ENCODE measurements at places on chromosomes 4 and X.

DNA sequence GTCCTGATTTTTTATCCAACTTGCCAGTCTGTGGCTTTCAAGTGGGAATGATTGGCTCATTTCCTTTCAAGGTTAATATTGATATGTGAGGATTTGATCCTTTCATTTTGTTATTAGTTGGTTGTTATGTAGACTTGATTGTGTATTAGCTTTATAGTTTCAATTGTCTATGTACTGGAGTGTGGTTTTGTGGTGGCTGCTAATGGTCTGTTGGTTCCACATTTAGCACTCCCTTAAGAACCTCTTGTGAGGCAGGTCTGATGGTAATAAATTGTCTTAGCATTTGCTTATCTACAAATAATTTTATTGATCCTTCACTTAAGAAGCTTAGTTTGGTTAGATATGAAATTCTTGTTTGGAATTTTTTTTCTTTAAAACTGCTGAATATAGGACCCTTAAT lies 190.6 kb downstream of the CPXCR1 start:
- no peak for DNase-seq

DNA sequence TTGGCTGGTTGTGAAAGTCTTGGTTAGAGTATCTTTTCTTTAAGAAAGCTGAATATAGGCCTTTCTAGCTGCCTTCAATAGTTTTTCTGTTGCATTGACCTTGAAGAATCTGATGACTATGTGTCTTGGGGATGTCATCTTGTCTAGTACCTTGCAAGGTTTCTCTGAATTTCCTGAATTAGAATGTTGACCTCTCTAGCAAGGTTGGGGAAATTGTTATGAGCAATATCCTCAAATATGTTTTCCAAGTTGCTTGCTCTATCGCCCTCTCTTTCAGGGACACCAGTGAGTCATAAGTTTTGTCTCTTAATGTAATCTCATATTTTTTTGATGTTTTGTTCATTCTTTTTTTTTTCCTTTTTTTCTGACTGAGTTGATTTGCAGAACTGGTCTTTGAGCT lies 194.7 kb downstream of the RAB28 start:
- no peak for DNase-seq

DNA sequence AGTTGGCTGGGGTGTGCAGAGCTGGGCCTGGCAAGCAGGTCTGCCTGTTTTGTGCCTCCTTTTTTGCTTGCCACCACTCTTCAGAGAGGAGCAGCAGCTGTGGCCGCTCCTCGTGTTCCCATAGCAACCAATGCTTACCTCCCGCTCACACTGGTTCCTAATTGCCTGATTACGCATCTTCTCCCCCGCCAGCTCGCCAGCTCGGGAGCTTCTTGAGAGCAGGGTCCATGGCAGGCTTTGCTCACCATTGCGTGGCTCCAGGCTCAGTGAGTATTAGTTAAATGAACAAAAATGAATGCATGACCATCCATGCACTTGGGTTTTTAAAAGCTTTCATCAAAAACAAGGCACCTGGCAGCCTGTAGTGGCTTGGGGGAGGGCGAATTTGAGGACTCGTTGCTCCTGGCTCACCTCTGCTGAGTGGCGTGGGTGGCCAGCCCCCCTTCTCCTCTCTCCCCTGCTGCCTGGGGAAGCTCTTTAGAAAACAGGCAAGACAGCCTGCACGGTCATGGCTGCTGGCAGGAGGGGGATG lies 14.2 kb upstream of the PJA1 start:
- no peak for DNase-seq

- no peak for DNase-seq
Measured at GRCh38 chr4:38149997-38150671, 189.9 kb downstream of the PTTG2 start.

DNA sequence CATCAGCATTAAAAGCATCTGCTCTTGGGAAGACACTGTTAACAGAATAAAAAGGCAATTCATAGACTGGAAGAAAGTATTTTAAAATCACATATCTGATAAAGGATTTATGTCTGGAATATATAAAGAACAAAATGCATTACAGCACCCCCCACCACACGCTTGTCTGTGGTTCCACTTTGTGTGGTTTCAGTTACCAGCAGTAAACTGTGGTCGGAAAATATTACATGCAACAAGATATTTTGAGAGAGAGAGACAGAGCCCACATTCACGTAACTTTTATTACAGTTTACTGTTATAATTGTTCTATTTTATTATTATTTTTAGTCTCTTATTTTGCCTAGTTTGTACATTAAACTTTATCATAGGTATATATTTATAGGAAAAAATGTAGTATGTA lies 21.2 kb upstream of the PDE6B start:
- DNase-seq: no peak

DNA sequence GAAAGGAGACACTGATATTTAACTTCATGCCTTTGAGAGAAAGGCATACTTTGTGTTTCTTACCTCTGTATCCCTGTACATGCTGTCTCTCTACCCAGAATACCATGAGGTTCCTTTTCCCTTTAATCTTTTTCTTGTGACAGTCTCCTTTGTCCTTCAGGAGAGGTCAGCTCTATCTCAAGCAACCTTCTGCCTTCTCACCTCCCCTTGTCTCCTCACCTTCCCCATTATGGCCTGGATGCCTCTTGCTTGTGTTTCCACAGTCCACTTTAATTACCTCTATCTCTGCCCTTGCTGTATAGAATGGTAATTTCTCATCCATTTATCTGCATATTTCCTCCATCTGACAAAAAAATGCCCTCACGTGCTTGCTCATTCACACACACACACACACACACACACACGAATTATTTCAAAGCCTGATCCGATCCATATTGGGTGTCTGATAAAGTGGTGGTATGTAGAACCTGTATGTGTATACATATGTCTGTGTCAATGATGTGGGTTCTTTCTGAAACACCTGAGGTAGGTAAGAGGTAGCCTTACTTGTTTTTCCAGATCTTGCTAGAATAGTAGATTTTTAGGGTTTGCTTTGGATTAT lies 28.5 kb downstream of the MSN start:
- no peak for DNase-seq

GRCh38 chr4:109077505-109077904 lies 225.0 kb downstream of the COL25A1 start:
- no peak for DNase-seq

DNA sequence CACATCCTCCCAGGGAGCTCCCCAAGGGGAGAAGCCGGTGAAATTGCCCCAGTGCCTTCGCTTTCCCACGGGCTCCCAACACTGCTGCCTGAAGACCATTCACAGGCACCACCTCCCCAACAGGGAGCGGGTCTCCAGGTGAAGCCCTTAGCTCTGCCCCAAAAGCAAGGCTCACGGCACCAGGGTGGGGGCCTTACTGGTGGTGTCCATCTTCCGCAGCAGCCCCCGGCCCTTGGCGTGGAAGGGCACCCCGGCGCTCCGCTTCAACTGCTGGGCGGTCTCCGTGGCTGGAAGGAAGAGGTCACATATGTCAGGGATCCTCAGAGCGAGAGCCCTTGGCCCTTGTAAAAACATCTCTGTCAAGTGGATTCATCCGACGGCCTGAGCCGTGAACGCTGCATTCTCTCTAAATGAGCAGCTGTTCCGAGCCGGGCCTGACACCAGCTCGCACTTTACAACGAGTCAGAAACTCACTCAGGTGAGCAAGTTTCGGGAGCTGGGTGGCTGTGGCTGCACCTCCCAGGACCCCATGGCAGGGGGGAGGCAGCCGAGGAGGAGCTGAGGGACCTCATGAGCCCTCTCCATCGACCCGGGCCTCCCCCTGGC lies 20.9 kb downstream of the NELFA start:
- no peak for DNase-seq

DNA sequence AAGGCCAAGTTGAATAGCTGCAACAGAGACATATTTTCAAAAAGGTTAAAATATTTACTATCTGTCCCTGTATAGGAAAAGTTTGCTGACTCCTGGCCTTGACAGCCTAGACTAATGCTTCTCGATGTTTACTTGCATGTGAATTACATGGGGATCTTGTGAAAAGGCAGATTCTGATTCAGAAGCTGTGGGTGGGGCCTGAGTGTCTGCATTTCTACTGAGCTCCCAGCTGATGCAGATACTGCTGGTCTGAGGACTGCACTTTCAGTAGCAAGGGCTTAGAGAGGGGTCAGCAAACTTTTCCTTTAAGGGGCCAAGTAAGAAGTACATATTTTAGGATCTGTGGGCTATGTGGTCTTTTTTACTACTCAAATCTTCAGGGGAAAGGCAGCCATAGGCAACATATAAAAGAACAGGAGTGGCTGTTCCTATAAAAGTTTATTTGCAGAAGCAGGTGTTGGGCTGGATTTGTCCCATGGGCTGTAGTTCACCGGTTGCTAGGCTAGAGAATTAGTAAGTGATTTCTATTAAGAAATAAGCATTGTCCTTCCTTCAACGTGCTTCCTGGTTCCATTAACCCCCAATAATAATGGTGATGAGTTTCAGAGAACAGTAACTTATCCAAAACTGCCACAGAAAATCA lies 97.2 kb upstream of the PDE5A start:
- DNase-seq: no peak

DNA sequence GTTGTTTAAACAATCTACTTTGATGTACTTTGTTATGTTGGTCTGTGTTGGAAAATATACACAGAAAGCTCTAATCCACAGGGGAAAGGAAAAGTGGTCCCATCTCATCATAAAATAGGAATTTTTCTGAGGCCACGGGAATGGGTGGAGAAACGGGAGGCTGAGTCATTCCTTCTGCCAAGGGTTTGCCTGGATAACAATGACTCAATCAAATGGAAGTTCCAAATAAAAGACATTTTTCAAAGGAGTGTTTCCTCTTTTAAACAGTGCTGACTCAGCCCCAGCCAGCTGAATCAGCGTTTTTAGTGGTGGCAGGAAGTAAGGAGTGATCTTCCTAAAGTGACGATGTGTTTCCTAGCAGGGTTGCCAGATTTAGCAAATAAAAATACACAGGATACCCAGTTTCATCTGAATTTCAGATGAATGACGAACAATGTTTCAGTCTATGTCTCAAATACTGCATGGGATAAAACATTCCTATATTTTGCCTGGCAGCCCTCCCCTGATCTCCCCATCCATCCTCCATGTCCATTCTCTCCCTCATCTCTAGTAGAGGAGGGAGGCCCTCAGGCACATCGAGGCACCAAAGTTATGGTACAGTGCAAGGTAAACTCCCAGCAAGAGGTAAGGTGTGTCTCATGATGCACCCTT lies 345.4 kb upstream of the GATB start:
- no peak for DNase-seq

- DNase-seq: no peak
Measured at GRCh38 chr4:140176735-140177134, 22.8 kb upstream of the MAML3 start.

DNA sequence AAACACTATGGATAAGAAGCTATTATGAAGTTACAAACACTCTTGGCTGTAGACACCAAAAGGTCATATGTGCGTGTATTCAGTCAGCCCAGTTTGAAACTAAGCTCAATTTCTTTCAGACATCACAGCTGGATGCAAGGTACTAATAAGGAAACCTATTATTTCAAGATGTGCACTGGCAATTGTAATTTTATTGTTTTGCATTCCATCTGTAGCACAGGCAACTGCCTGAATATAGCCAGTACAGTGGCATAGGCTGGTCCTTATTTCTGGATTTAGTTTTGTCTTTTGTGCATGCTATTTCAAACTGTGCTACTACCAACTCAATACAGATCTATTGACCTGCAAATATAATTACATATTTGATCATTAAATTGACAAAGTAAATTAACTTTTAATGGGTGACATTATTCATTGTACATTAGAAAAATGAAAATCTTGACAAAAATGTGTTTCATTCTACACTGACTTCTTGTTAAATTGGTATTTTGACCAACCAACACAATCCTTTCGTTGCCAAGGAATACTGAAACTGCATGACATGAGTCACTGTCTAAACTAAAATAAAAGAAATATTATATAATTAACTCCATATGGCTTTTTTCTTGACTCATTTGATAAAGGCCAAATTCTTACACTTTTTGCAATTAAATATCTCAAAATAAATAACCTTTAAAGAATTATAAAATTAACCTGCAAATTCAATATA lies 594.3 kb upstream of the ADGRL3 start:
- DNase-seq: no peak

- DNase-seq: no peak
Measured at GRCh38 chrX:3044671-3045070, 3.4 kb downstream of the ARSF start.

DNA sequence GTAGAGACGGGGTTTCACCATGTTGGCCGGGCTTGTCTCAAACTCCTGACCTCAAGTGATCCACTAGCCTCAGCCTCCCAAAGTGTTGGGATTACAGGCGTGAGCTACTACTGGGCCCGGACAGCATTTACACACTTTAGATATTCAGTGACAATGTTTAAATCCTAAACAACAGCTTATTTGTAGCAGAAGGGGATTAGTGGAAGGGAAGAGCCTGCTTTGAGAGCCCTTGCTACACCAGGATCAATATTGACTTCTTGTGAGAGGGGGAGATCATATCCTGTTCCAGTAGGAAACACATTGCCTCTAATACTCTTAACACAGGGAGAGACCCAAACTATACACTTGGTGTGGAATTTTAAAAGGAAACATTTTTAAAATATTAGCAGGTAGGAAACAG lies 7.1 kb downstream of the MGST2 start:
- no peak for DNase-seq

DNA sequence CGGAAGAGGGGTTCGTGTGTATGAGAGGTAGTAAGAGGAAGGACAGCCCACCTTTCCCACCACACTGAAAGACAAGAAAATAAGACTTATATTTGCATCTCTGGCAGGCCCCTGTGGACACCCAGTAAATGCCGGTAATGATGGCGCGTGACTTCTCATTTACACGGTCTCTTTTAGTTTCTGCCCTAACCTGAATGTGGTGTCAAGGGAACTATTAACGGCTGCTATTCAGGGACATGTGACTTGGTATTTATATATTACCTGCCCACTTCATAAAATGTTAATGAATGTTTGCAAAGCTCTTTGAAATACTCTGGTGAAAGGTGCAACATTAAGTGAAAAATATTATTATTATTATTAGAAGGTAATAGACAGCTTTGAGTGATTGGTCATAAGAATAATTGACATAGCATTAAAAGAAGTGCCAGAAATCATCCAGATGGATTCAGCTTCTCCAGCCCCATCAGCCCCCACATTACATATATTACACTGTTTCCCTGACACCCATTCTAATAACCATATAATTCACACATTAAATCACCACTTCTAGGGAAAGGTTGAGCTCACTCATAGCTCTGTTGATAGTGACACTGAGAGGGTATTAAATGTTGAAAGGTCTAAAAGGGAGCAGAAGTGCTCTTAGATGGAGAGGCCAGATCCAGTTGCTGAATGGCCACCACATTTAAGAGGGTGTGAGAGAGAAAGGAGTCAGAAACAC lies 83.0 kb upstream of the BEND4 start:
- no peak for DNase-seq
